ENCODE measurements at places on chromosomes 6 and 20.
A peak's percentile ranks its signal among the peaks of the same experiment; 100 is the strongest.

- DNase-seq: no peak
Measured at GRCh38 chr20:61969806-61970205, 95.9 kb downstream of the TAF4 start.

GRCh38 chr6:129996387-129996786, 22.0 kb upstream of the L3MBTL3 start:
- no peak for DNase-seq

DNA sequence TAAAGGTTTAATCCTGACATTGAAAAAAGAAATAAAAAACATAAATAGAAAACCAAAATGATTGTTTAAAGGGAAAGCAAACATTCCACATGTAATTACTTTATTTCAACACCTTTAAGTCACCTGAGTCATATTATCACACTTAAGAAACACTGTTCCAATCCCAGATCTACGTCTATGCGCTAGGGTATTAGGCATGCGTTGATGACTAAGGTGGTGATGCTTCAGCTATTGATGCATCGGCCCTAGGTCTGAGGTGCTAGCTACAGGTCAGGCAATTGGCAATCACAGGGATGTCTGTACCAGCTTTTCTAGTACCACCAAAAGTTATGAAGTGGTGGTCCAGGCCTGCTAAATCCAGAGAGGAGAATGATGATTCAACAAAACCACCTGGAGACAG, 97.7 kb upstream of the BCLAF1 start:
- DNase-seq: no peak

- DNase-seq: no peak
Measured at GRCh38 chr6:147421903-147422302, 86.6 kb upstream of the SAMD5 start.

DNA sequence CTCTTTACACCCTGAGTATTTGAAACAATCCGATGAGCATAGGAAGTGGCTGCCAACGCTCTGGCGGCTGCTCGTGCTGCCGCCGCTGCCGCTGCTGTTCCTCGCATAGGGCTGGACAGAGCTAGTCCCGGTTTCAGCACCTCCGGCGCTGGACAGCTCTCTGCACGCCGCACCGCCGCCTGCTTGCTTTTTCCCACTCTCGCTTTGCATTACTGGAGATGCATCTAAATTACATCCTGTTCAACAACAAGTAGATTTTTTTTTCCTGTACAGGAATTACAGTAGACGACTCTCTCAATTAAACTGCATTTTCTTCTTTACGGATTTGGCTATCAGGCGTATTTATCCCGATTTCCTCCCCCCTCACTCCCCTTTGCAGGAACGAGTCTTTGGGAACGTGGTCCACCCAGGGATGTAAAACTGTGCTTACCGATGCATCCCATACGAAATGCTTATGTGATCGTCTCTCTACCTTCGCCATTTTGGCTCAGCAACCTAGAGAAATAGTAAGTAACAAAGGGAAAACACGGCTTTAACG, 563.8 kb downstream of the LMBRD1 start:
- DNase-seq: peak; percentile 4

- no peak for DNase-seq
Measured at GRCh38 chr20:17735959-17736621, 36.3 kb downstream of the BANF2 start.

- DNase-seq: no peak
Measured at GRCh38 chr6:31091680-31092079, 20.7 kb downstream of the C6orf15 start.

GRCh38 chr6:125101631-125102030, 51.9 kb upstream of the TPD52L1 start:
- DNase-seq: no peak

DNA sequence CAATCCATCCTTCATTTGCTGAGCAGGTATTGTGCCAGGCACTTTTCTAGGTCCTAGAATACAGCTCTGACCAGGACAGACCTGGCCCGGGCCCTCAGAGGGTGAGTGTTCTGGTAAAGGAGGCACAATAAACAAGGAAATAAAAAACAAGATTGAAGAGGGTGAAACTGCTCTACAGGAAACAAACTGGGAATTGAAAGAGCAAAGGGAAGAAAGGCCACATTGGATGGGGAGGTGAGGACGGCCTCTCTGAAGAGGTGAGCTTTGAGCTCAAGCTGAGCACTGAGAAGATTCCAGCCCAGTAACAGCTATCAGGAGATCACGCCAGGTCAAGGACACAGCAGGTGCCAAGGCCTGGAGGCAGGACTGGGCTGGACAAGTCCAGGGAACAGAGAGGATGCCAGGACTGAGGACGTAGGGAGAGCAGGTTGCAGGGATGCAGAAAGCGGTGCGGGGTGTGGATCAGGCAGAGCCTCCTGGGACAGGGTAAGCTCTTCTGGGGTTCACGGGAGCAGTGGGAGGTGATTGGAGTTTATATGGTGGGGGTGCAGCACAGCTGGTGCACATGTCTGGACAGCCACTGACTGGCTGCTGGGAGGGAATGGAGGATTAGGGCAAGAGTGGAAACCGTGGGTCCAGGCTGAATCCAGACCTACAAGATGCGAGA, 433.3 kb downstream of the PREX1 start:
- DNase-seq: no peak

- DNase-seq: no peak
Measured at GRCh38 chr6:88380618-88381288, 214.6 kb upstream of the CNR1 start.

DNA sequence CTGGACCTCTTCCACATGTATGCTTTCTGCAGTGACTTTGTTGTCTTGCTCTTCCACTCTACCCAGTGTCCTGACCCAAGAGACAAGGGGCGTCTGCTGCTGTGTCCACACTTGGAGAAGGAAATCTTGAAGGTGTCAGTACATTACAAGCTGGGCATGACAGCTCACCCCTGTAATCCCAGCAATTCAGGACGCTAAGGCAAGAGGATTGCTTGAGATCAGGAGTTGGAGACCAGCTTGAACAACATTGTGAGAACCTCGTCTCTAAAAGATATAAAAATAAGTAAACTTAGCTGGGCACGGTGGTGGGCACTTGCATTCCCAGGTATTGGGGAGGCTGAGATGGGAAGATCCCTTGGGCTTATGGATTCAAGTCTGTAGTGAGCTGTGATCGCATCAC, 5.8 kb upstream of the HLA-B start:
- no peak for DNase-seq

GRCh38 chr20:37687478-37687805, 6.4 kb upstream of the CTNNBL1 start:
- DNase-seq: no peak

GRCh38 chr20:1809611-1810510, 85.3 kb upstream of the SIRPA start:
- no peak for DNase-seq

- DNase-seq: no peak
Measured at GRCh38 chr6:159311618-159312017, 142.4 kb downstream of the FNDC1 start.

- DNase-seq: no peak
Measured at GRCh38 chr6:29941016-29941415, 1.3 kb upstream of the HLA-A start.

DNA sequence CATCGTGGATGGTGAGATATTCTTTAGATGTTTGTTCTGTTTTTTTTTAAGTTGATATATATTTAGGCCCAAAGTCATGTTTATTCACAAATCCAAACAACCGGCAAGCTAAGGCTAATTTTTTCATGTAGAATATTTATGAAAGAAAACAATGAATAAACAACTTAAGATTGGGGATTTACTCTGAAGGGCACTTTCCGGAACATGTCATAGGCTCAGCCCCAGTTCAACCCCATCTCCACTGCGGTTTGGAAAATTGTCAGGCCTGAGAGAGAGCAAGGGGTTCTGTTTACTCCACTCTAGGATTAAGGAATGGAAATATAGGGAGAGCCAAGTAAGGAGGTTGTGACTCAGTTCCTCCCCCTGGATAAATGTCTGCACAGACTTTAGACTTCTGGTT, 18.3 kb downstream of the RPS6KA2 start:
- DNase-seq: no peak

DNA sequence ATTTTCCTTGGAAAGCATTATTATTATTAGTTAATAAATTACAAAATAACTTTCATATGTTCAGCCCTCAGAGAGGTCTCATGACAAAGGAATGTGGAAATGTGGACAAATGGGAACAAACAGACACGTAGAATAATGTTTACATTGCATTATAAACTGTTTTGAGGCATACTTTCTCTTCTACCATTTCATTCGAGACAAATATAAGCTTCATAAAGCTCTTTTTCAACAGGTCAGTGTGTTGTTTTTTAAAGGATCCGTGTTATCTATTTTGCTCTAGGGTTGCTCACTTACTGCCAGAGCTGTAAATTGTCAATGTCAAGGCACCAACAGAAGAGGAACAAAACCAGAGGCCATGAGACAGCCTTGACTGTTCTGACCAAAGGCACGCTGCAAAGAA, 256.8 kb downstream of the PHACTR1 start:
- DNase-seq: no peak

DNA sequence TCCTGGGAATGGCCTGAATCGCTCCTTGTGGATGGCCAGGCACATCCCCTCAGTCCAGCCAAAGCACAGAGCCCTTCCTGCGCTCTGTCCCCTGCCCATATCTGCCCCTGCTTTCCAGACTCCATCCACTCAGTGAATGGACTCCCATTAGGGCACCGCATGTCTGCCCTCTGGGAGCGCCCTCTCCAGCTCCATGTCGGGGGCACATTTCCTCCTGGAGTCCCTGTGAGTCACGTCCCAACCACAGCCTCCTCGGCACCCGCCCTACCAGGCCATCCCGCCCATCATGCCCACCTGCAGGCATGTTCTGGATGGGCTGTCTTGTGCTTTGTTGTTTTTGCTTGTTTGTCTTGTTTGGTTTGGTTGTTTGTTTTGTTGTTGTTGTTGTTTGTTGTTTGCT, 96.8 kb downstream of the PSMB1 start:
- DNase-seq: no peak

DNA sequence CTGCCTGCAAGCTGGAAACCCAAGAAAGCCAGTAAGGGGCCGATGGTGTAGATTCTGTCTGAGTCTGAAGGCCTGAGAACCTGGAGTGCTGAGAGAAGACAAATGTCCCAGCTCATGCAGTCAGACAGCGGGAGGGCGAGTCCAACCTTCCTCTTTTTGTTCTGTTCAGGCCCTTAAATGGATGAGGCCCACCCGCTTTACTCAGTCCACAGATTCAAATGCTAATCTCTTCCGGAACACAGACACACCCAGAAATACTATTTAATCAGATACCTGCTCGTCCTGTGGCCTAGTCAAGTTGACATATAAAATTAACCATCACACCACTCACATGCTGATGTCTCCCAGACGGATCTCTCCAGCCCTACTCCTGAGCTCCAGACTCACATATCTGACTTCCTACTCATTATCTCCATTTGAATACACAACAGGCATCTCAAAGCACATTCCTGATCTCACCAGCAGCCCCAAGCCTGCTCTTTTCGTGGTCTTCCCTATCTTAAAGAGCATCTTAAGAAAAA, 26.7 kb upstream of the SRC start:
- DNase-seq: no peak

GRCh38 chr20:53890443-53891305, 179.7 kb downstream of the BCAS1 start:
- no peak for DNase-seq

DNA sequence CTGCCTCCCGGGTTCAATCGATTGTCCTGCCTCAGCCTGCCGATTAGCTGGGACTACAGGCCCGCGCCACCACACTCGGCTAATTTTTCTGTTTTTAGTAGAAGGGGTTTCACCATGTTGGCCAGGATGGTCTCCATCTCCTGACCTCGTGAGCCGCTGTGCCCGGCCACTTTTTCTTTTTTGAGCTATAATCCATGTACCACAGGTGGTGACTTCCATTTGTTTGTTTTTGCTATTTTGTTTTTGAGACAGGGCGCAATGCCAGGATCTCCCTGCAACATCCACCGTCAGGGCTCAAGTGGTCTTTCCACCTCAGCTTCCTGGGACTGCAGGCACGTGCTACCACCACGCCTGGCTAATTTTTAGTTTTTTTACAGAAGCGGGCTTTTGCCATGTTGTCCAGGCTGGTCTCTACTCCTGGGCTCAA, 8.5 kb downstream of the HSPA1B start:
- no peak for DNase-seq

- DNase-seq: no peak
Measured at GRCh38 chr20:63452821-63453523, 19.5 kb downstream of the KCNQ2 start.

DNA sequence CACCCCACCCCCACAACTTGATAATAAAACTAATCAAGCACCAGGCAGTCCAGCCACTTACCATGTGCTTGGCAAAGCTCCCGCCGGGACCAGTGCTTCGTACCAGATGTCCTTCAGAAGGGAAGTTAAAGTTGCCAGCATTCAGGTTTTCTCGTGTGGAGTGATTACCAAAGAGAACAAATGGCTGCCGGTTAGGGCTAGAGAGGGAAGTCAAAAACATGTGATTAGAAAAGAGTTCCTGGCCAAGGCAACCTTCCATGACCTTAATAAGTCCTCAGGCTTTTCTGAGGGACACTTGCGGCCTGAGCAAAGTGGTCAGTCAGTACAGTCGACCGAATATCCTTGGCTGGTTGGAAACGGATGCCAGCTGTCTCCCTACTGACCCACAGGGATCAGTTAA, 67.0 kb downstream of the DNAAF9 start:
- no peak for DNase-seq

GRCh38 chr20:42649748-42650147, 540.0 kb downstream of the PTPRT start:
- no peak for DNase-seq

GRCh38 chr20:9635750-9636149, 121.4 kb downstream of the LAMP5 start:
- no peak for DNase-seq

DNA sequence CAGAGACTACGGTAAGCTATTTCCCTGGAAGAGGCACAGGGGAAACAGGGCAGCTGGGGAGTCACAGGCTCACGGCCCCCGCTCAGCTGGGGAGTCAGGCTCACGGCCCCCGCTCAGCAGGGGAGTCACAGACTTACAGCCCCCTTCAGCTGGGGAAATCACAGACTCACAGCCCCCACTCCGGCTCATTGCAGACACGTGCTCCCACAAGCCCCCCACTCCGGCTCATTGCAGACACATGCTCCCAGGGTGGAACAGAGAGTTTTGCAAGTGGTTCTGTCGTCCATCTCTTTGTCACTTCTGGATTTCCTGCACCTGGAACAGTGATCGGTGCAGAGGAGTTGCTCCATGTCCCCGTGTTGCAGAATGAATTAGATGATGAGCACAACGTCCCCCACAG, 405.5 kb downstream of the CDH26 start:
- no peak for DNase-seq

GRCh38 chr20:38175304-38176180, 10.5 kb upstream of the TGM2 start:
- DNase-seq: no peak
